ENCODE measurements at places on chromosomes 5 and 9. TPM values are rescaled to one million over a fixed set of nuclear protein-coding genes. Genes with fewer than 3 reads are reported as not detected.

DNA sequence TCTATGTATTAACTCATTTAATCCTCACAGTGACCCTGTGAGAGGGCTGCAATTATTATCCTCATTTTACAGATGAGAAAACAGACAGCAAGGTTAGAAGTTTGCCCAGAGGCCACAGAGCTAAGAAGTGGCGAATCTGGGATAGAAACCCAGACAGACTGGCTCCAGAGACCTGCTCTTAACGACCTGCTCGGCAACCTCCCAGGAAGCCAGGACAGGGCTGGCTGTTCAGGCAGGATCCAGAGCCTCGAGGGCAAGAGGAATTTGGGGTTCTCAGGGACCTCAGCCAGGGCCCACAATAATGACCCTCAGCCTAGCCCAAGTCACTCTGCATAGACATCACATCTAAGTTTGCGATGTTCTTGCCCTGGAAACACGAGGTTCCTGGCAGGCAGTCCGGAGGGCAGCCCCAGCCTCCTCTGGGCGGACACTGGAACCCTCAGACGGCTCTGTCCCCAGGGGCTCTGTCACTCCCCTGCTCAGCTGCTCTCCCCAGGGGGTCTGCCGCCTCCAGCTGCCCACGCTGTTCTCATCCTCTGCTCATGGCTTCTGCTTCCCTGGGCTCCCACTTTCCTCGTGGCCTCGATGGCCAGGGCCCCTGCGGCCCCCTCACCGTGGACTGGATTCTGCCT lies 138.5 kb upstream of the ERCC6L2 start:
- DNase-seq: no peak
- H3K27me3 ChIP-seq: no peaks in the 10 kb centered on the region
- H3K4me1 ChIP-seq: no peaks in the 10 kb centered on the region
- H3K36me3 ChIP-seq: no peaks in the 10 kb centered on the region
- H3K27ac ChIP-seq: no peak overlapping the region

- H3K4me3 ChIP-seq: no peak overlapping the region
- no peak overlapping the region for H3K27ac ChIP-seq
- no peaks in the 10 kb centered on the region for H3K4me1 ChIP-seq
- no peaks in the 10 kb centered on the region for H3K27me3 ChIP-seq
Observed at GRCh38 chr9:80204054-80204453, 632.3 kb downstream of the TLE4 start.

DNA sequence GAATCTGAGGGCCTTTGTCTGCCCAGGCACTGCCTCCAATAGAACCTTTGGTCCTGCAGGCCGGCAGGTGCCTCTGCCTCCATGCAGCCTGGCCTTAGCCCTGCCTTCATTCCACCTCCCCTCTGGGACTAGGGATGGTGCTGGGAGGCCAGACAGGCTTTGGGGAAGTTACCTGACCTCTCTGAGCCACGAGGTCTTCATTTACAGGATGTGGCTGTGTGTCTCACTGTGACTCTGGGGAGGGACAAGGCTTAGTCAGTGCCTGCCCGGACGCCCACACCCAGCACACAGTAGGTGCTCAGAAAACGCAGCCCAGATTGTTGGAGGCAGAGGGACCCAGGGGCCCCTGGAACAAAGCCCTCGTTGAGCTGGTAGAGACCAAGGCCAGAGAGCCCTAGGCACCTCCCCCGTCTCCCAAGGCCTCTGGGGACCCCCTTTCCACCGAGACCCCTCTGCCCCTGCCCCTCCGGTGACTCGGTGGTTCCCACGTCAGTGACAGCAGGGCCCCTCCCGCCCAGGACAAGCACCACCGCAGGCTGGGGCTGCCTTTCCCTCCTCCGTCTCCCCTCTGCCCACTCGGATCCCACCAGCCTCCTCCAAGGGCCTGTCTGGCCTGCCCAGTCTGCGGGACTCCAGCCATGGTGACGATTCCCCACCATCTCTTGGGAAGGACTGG lies 46.9 kb upstream of the EGFL7 start:
- no peak for DNase-seq
- peaks cover 7% of the 10 kb centered on the region for H3K4me1 ChIP-seq
- H3K36me3 ChIP-seq: no peaks in the 10 kb centered on the region
- no peak overlapping the region for H3K27ac ChIP-seq
- no peaks in the 10 kb centered on the region for H3K27me3 ChIP-seq

DNA sequence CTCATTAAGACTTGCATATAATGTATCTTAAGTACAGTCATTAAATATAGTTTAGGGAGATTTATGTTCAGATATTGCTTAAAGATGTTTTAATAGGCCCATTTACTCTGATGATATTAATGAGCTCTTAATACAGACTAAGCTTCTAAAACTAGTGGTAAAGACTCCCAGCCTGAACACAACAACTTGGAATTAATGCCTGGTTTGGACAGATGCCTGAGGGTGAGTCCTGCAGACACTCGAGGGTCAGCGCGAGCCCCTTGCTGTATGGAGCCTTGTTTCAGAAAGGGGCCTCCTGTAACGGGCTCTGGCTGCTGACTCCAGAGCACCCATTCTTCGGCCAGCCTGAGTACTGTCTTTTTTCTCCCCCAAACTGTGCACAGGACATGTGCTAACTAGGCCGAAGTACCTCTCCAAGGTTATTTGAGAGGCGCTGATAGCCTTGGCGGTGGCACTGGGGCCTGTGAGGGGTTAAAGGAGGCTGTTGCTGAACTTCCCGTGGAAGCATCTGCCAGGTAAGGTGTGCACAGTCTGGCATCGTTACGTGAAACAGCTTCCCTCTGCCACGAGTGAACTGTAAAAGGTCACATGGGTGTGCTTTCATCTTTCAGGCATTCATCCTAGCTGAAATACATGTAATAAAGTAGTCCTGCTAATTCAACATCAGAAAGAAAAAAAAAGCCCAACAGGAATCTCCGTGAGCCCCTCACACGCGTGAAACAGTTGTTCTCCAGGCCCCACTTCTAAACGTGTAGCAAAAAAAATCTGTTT lies 113.4 kb downstream of the MVB12B start:
- no peak overlapping the region for H3K27ac ChIP-seq
- H3K4me3 ChIP-seq: no peak overlapping the region
- H3K27me3 ChIP-seq: no peaks in the 10 kb centered on the region
- no peak for DNase-seq
- H3K36me3 ChIP-seq: peaks cover 4% of the 10 kb centered on the region
- H3K4me1 ChIP-seq: peaks cover 7% of the 10 kb centered on the region

DNA sequence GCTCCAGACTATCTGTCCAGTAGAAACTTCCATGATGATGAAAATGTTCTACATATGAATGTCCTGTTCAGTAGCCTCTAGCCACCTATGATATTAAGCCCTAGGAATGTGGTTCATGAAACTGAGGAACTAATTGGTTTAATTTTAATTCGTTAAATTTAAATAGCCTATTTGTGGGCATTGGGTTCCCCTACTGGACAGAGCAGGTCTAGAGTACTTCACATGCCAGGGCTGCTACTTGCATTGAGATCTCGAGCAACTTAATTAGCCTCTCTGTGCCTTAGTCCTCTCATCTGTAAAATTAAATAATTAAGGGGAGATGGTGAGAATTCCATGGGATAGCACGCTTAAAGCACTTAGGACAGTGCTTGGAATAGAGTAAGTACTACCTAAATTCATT lies 160.0 kb downstream of the PAPPA start:
- no peak overlapping the region for H3K27ac ChIP-seq
- H3K4me1 ChIP-seq: no peaks in the 10 kb centered on the region
- no peaks in the 10 kb centered on the region for H3K36me3 ChIP-seq
- no peak for DNase-seq
- no peak overlapping the region for H3K4me3 ChIP-seq
- H3K27me3 ChIP-seq: no peaks in the 10 kb centered on the region

DNA sequence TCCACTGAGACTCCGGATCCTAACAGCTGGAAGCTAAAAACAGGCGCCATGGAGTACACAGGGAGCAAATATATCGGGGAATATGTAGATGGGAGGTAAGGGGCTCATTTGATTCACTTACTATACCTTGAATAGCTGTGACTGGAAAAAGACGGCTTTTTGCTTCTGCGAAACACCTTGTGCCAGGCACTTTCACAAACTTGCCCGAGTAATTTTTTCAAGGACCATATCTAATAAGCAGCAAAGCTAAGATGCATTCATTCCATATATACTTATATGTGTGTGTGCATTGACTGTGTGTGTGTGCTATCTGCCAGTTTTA lies 178 bp downstream of the MORN5 start:
- no peak overlapping the region for H3K27ac ChIP-seq
- peak overlapping the region; percentile 76 for H3K4me3 ChIP-seq
- peaks cover 3% of the 10 kb centered on the region for H3K4me1 ChIP-seq

GRCh38 chr5:10626473-10627013 lies 62.7 kb downstream of the ANKRD33B start:
- H3K4me1 ChIP-seq: peaks cover 16% of the 10 kb centered on the region
- H3K27ac ChIP-seq: no peak overlapping the region
- no peak overlapping the region for H3K4me3 ChIP-seq
- no peaks in the 10 kb centered on the region for H3K27me3 ChIP-seq

SLC4A9 gene
- total RNA-seq: not detected

Data from thymus (tissue), 14 donors.